Activated CD4-positive, alpha-beta T cell treated with anti-CD3 and anti-CD28 coated beads, Interleukin-2, amount 10 ng/mL, durations not matched to agents 24 days and 14 days (primary cell): ENCODE measurements at places on chromosomes 13 and 19. TPM values are rescaled to one million over a fixed set of nuclear protein-coding genes. Genes with fewer than 3 reads are reported as not detected.

GRCh38 chr13:40318366-40318765 is 348.1 kb downstream of the FOXO1 start:
- no peak for DNase-seq

DNA sequence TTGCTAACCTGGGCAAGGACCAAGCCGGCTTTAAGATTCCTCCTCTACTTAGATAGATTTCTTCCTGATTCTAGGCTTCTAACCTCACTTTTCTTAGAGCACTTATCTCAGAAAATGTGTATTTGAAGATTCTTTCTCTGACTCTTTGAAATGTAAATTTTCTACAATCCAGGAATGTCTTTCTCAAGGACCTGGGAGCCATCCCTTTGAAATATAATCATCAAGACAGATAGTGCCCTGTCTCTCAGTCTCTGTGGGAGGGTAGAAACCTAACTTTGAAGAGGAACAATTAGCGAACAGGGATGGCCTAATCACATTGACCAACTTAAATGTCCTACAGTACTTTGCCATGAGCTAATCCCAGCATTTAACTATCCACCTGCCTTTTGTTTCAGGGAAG is 1646.0 kb downstream of the PCDH9 start:
- DNase-seq: no peak

DNA sequence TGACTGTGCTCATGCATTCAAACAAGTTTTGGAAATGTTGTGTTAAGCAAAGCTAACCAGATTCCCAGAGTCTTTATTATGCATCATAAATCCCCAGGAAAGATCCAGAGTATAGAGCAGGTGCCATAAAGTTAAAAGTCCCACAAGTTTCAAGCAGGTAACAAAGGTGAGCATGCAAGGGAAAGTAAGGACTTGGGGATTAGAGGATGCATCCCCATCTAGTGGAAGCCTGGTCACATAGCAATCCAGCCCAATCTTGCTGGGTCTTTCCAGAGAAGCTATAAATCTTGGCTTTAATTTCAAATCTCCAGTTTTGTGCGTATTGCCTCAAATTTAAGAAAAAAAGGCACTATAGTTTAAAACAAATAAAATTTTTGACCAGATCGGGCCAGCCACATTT is 72.7 kb downstream of the ZNF254 start:
- DNase-seq: no peak

DNA sequence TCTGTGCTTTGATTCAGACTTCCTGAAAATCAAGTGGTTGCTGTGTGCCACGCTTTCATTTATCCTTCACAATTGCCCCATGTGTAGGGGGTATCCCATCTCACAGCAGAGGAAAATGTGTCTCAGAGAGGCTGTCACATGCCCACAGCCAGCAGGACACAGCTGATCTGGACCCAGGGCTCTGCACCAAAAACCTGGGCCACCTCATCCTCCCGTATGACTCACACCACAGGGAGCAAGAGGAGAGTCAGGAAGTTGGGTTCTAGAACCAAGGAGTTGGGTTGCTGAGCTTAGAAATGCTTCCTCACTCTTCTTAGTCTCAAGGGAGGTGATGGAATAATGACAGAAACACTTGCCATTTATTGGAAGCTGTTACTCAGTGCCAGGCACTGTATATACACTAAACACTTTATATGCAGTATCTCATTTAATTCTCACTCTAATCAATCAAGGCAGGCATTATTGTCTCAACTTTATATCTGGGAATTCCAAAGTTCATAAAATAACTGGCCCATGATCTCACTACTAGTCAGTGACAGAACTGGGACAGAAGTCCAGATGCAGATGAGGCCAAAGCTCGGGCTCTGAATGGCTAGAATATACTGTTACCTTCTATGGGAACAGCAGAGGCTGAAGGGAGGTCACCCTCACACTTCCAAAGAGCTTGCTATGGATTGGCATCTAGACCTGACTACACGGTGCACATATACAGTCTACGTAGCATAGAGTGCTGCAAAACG is 47.7 kb upstream of the ATP12A start:
- no peak for DNase-seq

- no peak for DNase-seq
These were observed 123.8 kb downstream of the NDFIP2 start for GRCh38 chr13:79604752-79605151.

GRCh38 chr19:52889931-52890330 is 7.5 kb downstream of the ZNF320 start:
- no peak for DNase-seq

DNA sequence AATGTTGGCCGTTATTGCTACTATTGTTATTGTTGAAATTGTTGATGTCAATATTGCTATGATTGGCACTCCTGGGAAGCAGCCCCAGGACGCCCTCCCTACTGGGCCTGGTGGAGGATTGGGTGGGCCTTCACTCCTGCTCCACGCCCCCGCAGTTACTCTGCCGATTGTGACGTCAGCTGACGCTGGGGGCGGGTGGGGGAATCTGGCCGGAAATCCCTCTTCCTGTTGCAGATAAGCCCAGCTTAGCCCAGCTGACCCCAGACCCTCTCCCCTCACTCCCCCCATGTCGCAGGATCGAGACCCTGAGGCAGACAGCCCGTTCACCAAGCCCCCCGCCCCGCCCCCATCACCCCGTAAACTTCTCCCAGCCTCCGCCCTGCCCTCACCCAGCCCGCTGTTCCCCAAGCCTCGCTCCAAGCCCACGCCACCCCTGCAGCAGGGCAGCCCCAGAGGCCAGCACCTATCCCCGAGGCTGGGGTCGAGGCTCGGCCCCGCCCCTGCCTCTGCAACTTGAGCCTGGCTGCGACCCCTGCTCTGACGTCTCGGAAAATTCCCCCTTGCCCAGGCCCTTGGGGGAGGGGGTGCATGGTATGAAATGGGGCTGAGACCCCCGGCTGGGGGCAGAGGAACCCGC is at the start of gene ETV2:
Gene ETV2, plus strand, starts transcription at position 231 of the 637 bp plus-strand sequence. CDS start 716 bp downstream, outside the sequence.
- peak; percentile 88 for DNase-seq

GRCh38 chr19:58354478-58355030 is 1.3 kb upstream of the A1BG start:
- DNase-seq: no peak

GRCh38 chr13:35514061-35514477 is 37.6 kb upstream of the MAB21L1 start:
- DNase-seq: no peak

DNA sequence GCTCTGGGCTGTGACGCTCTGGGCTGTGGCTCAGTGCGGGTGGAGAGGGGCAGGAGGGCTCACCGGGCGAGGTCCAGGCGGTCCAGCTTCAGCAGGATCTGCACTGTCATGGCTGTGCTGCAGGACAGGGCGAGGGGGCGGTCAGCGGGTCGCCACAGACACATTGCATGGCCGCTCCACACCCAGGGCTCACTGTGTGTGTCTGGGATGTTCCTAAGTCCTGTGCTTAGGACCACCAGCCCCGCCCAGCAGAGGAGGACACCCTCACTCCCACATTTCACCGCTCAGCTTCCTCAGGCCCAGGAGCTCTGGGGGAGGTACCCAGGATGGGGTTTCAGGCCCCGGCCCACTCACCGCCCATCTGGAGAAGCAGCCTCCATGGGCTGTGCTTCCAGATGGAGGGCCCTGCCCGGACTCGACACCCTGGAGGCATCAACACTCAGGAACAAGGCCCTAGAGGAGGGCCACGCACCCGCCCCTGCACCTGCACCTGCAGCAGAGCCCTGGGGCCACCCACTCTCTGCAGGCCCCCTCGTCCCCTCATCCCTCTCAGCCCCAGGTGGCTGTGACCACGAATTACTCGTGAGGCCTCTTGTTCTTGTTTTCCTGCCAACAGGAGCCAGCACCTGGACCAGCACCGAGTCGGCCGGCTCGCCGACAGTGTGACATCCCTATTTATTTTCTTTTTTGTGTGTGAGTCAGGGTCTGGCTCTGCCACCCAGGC is 9.7 kb upstream of the CERS1 start:
- DNase-seq: no peak

DNA sequence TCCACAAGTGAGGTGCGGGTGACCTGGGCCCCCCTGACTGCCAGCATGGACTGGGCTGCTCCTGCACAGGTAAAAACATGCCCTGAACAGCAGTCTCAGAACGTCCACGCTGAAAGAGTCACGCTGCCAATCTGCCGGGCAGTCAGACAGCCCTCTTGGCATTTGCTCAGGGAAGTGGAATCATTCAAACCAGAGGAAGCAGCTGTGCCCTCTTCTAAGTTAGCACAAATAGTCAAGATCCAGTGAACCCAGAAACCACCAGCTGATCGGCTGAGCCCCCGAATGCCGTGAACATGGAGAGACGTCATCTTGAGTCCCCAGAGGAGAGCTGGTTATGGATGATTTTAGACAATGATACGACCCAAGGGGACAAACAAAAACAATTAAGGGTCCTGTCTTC is 34.4 kb downstream of the KLF2 start:
- DNase-seq: no peak

DNA sequence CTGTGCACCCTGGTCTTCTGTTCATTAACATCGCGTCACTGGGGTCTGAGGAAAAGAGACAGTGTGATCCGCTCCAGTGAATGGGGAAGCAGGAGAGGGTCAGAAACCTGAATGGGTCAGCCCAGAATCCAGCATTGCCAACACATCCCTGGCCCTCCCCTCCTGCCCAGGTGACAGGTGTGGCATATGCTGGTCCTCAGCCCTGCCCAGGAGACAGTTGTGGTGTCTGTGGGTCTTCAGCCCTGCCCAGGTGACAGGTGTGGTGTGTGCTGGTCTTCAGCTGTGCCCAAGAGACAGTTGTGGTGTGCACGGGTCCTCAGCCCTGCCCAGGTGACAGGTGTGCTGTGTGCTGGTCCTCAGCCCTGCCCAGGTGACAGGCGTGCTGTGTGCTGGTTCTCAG is 8.0 kb downstream of the TFDP1 start:
- DNase-seq: no peak

DNA sequence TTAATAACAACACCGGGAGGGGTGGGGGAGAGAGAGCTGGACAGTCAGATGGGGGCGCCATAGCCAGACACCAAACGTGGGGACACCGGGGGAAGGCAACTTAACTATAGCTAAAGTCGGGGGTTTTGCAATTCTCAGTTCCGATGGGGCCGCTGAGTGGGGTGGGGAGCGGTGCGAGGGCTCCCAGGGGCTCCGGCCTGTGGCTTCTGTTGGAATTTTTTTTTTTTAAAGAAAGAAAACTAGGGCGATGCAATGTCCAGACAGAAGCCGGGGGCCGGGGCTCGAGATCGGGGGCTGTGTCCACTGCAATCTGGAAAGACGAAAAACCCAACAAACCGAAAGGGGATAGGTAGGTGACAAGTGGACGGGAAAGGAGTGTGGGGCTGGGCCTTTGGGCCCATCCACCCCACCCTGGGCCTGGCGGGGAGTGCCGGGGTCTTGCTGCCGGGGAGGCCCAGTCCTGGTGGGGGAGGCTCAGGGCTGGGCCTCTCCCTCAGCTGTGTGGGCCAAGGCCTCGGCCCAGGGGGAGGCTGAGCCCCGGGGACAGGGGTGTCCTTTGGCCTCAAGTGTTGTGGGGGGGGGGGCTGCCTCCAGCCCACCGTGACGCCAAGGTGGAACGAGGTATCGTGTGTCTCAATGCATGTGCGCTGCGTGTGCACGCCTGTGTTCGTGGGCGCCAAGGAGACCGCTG is 17.3 kb downstream of the PRKCSH start:
- DNase-seq: no peak

- DNase-seq: no peak
These were observed 48.8 kb downstream of the DCLK1 start for GRCh38 chr13:36082396-36082795.

- DNase-seq: no peak
These were observed 70.9 kb downstream of the PEPD start for GRCh38 chr19:33450689-33451088.

DNA sequence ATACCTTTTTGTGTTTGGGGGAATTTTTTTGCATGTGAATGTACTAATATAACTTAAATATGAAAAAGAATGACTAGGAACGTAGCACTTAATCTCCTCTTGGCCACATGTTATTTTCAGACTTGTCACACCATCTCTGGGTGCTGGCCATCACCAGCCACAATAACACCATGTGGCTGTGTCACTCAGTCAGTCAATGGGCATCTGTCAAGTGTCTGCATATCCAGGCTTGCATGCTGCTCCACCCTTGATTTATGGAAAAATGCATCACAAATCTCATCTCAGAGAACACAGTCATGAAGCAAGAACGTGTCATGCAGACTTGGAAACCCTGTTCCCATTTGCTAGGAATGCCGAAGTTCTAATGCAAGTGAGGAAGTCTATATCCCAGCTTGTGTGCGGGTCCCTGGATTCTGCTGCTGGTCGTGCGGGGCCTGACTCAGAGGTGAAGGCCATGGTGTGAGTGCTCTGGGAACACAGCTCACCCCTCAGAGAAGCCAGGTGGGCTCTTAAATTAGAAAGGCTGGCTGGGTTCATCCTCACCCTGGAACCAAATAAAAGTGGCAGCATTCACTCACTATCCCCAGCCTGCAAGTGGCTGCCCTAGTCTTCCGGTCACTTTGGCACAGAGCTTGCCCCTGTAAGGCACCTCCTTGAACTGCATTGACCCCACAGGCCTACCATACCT is 53.6 kb upstream of the ARHGEF7 start:
- DNase-seq: no peak

DNA sequence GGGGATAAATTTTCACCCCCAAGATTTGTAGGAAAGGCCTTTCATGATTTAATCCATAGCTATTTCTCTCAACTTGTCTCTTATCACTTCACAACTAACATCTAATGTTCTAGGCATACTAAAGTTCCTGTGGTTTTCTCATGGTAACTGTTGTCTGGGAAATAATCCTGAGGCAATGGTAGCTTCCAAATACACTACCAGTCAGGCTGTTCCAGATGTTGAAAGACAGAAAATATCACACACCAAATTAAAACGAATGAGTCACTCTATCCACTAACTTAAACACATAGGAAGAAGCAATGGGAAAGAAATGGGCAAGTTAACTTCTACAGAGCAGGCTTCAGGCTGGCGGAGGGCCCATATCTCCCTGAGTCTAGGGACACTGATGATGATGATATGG is 77.7 kb upstream of the MYO16 start:
- no peak for DNase-seq

Gene ADM5
- total RNA-seq: 8.4 and 8.6 TPM in 2 replicates

Gene PGLYRP1
- not detected in 2 replicates for total RNA-seq

Gene FREM2
- total RNA-seq: under 0.01 and 0.05 TPM in 2 replicates

Gene CPAMD8
- 0.28 and 0.33 TPM in 2 replicates for total RNA-seq

Gene CCDC194
- total RNA-seq: 2.6 and 3.1 TPM in 2 replicates

Gene ZNF433
- total RNA-seq: 0.14 and 0.21 TPM in 2 replicates

Gene IZUMO2
- not detected in 2 replicates for total RNA-seq

Gene OVOL3
- total RNA-seq: not detected in 2 replicates

Gene CTXN1
- total RNA-seq: 1.8 and 2.0 TPM in 2 replicates

Gene MBD3L3
- not detected in 2 replicates for total RNA-seq

Gene EPN1
- 44.7 and 45.4 TPM in 2 replicates for total RNA-seq

Gene ENOX1
- 0.07 and 0.14 TPM in 2 replicates for total RNA-seq

Gene ZSWIM9
- total RNA-seq: 8.0 and 9.9 TPM in 2 replicates

Gene ZNF728
- not detected in 2 replicates for total RNA-seq

Gene DCLK1
- total RNA-seq: not detected in 2 replicates

Gene AMER2
- not detected in 2 replicates for total RNA-seq

Gene ANKRD24
- 0.50 and 0.72 TPM in 2 replicates for total RNA-seq

Gene ATP7B
- 0.65 and 0.83 TPM in 2 replicates for total RNA-seq

Gene FGF9
- total RNA-seq: 0.40 and 0.54 TPM in 2 replicates
